ENCODE measurements at places on chromosomes 2 and 18.
A peak's percentile ranks its signal among the peaks of the same experiment; 100 is the strongest.

DNA sequence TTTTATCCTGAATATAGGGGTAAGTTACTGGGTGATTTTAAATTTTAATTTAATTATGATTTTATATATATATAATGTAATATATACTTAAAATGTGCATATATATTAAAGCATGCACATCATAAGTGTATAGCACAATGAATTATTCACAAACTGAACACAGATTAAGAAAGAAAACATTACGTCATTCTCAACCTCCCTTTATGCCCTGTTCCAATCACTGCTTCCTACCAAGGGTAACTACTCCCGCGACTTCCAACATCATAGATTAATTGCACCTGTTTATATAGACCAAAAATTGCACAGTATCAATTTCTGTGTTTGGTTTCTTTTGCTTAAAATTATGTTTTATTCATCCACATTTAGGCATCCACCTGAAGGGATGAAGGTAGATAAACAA, 301.3 kb upstream of the KLHL14 start:
- DNase-seq: no peak

DNA sequence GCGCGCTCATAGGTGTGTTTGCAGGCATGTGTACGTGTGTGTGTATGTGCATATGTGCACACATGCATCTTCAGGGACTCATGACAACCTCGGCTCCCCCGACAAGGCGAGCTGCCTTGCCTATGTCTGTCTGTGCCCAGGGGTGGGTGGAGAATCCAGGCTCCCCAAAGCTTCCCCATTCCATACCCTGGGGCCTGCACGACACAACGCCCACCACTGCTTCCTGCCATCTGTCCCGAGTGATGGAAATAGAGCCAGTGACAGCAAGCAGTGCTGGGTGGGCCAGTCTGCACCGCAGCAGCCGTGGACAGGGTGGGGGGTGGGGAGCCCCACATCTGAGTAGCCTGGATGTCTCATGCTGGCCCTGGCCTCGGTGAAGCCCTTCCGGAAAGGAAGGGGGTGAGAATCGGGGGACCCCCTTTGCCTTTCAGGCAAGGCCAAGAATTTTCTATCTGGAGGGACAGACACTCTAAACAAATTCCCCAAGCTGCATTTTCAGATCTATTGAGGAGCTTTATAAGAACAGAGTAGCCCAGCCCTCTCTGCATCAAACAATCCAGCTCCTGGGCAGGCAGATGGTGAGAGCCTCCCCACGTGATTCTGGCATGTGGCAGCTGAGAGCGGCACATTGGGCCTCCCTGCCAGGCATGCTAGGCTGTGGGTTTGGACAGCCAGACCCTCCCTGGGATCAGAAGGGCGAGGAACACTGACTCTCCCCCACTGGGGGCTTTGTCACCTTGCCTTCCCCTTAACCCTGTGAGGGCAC, 4.9 kb downstream of the KCNIP3 start:
- peak; percentile 82 for DNase-seq

GRCh38 chr2:152577579-152577978, 139.7 kb downstream of the PRPF40A start:
- DNase-seq: no peak

GRCh38 chr2:174334278-174334715, 457 bp upstream of the SP9 start:
- peak; percentile 15 for DNase-seq

- no peak for DNase-seq
These were observed 894.9 kb upstream of the CDH2 start for GRCh38 chr18:29071869-29072268.

DNA sequence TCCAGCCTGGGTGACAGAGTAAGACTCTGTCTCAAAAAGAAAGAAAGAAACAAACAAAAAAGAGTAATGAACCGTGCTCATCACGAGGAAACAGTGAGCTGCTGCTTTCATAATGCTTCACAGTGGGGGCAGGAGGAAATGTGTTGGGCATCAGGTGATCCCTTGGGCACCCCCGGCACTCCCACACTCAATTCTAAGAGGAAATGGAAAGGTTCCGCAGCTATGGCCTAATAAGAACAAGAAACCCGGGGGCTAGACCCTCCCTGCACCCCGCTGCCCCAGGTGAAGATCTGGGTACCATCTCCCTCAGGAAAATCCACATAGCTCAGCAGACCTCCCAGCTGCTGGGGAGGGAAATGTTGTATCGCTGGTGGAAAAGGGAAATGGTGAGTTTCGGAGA, 118.9 kb downstream of the LPIN1 start:
- DNase-seq: peak; percentile 38

GRCh38 chr2:152335726-152336118, 748 bp downstream of the FMNL2 start:
- peak; percentile 11 for DNase-seq

DNA sequence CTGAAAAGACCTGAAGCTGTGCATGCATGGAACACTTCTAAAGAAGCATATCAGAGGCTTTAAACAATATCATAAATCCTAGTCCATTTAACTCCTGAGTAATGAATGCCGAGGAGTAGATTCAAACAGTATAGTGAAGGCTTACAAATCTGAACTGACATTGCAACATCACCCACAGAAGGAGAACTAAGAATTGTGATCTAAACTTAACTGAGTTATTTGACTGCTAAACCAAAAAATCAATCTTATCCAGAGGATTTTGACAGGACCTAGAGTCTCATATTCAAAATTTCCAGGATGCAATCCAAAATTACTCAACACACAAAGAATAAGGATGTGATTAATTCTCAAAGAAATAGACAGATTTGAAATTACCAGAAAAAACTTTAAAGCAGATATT, 181.0 kb downstream of the SLC39A10 start:
- DNase-seq: peak; percentile 22

GRCh38 chr2:85887566-85888019, 1.2 kb downstream of the ST3GAL5 start:
- DNase-seq: peak; percentile 73

- DNase-seq: peak; percentile 94
These were observed 61.4 kb upstream of the RTN4 start for GRCh38 chr2:55111570-55112228.

DNA sequence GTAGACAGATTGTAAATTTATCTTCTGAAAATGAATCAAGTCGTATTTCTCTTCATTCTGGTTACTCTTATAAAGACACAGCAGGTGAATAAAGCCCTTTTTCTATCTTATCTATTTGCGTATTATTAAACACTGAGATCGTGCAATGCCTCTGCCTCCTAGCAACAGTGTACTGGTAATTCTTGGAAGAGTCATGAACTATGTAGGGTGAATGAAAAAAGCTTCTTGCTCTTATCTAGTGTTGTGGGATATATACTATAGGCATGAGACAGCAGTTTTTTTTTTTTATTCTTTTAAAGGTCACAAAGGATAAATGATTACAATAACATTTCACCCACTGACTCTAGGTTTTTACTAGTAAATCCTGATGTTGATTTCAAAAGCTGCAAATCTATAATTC, 324.2 kb downstream of the PDE11A start:
- DNase-seq: no peak

DNA sequence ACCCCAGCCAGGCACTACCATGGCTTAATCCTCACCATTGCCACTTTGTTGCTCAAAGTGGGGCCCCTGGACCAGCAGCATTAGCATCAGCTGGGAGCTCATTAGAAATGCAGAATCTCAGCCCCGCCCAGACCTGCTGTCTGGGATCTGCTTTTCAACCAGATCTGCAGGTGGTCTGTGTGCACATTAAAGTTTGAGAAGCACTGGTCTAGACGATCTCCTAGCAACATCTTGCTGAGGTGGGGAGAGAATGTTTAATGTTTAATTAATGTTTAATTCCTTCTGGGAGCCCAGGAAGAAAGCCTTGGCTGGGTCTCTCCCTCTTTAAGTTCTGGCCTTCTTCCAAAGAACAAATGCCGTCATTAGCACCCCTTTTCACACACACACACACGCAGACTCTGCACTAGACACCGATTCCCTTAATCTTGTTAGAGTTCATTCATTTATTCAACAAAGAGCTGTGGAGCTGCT, 53.7 kb downstream of the EDAR start:
- no peak for DNase-seq

DNA sequence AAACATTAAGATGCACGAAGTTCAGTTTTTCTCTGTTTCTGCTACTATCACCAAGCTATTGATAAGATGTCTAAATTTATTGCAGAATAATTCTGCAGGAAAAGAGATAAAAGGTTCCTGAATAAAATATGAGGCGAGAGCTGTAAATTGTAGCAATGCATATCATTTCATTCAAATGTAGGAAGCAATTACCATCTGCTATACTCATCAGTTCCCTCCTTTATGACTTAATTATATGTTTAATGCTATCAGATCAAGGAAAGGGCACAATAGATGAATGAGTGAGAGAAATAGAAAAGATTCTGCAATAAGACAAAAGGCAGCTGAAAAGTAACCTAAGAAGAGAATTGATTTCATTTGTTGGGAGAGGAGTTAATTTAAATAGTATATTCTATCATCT, 108.2 kb upstream of the GALNT5 start:
- DNase-seq: no peak

DNA sequence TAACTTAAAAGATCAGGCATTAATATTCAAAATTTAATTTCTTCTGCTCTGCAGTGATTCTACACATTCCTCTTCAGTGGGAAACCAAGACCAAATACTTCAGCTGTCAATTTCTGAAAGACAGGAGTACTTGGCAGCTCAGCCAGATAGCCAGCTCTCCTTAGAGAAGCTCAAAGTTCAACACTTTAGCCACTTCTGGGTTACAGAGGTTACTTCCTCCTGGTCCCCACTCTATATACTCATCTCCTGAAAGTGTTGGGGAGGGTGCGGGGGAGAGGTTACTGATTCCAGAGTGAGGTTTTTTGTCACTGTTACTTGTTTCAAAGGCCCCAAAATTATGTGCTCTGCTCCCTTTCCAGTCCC, 4.1 kb downstream of the CYTIP start:
- peak; percentile 74 for DNase-seq

GRCh38 chr2:71596011-71596410, 142.7 kb downstream of the DYSF start:
- no peak for DNase-seq

GRCh38 chr2:238282861-238283738, 5.3 kb downstream of the PER2 start:
- DNase-seq: no peak

GRCh38 chr2:26504002-26504401, 26.1 kb upstream of the OTOF start:
- DNase-seq: no peak

- no peak for DNase-seq
These were observed 32.3 kb downstream of the GPC1 start for GRCh38 chr2:240467659-240468302.

DNA sequence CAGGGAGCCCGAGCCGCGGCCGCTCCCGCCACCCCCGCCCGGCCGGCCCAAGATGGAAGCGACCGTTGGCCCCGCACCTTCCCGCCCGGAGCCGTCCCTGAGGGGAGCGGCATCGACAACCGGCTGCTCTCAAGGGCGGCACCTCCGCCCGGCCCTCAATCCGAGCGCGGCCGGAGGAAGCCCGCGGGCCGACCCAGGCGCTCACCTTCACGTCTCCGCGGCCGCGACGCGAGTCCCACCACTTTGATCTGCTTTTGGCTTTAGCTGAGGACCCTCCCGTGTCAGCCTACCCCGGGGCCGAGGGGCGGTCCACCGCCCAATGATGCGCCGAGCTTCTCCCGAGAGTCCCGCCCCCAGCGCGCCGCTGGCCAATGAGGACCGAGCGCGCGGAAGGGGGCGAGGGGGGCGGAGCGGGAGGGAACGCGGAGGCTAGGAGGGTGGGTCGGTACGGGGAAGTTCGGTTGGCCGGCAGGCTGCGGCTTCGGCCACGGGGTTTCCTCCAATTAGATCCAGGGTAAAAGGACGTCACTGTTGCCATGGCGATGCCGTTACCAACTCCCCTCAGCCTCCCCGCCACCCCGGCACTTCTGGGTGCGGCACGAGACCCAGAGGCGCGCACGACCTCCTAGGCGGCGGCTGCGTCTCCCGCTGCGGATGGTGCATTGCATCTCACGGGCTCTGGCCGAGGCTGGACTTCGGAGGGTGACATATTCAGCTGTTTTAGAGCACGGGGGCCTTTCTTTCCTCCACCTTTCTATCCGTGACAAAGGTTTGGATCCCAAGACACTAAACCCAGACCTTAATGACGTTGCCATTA, at the start of gene YWHAQ:
Gene YWHAQ, minus strand, starts transcription at position 262 of the 817 bp plus-strand sequence. CDS start 545 bp downstream, outside the sequence.
- peak; percentile 99 for DNase-seq

DNA sequence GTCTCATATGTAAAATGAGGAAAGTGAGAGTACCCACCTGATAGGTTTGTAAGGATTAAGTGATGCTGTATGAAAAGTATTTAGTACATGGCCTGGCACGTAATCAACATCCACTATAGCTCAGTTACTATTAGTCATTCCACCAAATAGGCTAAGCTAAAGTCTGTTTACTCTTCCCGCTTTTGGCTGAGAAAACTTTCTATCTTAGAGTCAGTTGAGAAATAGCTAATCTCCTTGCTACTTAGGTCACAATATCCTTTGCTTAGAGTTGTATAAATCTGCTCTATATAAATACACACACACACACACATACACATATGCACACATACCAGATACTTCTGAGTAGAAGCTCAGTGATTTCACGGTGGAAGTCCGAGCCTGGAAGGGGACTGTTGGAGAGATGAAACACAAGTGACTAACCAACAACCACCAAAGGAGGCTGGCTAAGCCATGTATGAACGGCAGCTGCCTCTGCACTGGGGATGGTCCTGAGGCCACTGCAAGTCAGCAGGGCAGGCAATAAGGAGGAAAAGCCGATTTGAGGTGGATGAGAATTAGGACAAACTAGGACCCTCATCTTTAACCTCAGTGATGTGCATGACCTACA, 104.6 kb upstream of the EPHA4 start:
- no peak for DNase-seq
